Activated naive CD8-positive, alpha-beta T cell treated with anti-CD3 and anti-CD28 coated beads, Interleukin-2, amount 10 ng/mL, durations not matched to agents 7 days and 5 days (primary cell): ENCODE measurements at places on chromosomes 6 and 20. TPM values are rescaled to one million over a fixed set of nuclear protein-coding genes. Genes with fewer than 3 reads are reported as not detected.

Gene OPRL1
- total RNA-seq, result 2.6 TPM

DNA sequence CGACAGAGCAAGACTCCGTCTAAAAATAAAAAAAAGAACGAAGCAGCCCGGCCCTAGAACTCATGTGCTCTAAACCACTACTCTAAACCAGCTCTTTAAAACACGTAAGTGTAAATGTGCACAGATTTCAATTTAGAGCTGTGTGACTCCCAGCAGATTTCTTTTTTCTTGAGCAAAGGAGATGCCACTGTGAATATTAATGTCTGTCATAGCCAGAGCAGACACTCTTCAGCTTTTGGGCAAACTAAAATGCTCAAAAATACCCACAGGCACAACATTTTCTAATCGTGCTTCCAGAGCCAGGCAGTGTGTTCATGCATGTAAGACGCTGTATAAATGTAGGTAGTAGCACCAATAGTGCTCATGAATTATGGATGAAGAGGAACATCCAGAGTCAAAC lies 218.9 kb upstream of the PLCB4 start:
- no peak for DNase-seq

- DNase-seq, result peak; percentile 59
Observed at GRCh38 chr20:38692436-38693411, 31.6 kb upstream of the SLC32A1 start.

Gene LCA5
- total RNA-seq, result 0.26 TPM

Gene BTN3A1
- 154 TPM for total RNA-seq

GRCh38 chr20:3000852-3001523 lies 42.4 kb upstream of the GNRH2 start:
- no peak for DNase-seq

GRCh38 chr6:14453712-14454472 lies 336.3 kb downstream of the CD83 start:
- no peak for DNase-seq

Gene DPPA5
- total RNA-seq, result not detected

Gene TAB2
- total RNA-seq, result 130 TPM

GRCh38 chr6:169591616-169592015 lies 110.2 kb downstream of the WDR27 start:
- DNase-seq, result no peak

Gene EYS
- not detected for total RNA-seq

DNA sequence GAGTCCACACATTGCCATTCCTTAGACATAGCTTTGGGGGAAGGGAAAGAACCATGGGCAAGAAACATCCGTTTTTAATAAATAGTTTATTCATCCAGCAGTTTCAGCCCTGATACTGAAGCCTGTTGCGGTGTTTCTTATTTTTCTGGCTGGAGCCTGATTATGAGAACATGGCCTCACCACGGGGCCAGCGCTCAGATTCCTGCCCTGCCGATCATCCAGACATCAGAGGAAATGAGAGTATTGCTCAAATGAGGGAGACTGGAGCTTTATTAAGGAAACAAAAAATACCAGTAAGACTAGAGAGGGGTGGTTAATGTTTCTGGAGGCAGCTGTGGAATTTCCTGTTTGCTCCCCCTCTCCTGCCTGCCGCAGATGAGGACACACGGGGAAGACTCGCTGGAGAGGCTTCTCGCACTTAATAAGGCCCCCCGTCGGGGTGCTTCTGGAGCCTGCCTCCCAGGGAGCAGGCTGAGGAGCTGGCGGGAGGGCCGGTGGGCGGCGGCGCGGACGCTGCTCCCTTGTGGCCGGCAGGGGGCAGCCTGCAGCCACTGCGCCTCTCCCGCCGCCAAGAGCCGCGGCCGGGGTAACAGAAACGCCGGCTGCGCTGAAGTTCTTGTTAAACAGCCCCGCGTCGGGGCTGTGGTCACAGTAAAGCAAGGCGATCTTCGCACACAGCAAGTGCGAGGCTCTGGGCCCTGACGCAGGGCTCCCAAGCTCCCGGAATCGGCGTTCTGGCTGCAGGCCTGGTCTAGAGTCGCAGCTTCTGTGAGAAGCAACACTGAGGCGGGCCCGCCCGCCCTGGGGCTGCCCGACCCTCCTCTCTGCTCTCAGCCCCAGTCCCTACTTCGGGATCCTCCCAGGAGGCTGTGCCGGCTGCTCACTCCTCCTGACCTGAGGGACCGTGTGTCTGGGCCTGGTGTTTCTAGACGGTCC lies 17.5 kb downstream of the LEMD2 start:
- peak; percentile 81 for DNase-seq

Gene FAM8A1
- 14.2 TPM for total RNA-seq

DNA sequence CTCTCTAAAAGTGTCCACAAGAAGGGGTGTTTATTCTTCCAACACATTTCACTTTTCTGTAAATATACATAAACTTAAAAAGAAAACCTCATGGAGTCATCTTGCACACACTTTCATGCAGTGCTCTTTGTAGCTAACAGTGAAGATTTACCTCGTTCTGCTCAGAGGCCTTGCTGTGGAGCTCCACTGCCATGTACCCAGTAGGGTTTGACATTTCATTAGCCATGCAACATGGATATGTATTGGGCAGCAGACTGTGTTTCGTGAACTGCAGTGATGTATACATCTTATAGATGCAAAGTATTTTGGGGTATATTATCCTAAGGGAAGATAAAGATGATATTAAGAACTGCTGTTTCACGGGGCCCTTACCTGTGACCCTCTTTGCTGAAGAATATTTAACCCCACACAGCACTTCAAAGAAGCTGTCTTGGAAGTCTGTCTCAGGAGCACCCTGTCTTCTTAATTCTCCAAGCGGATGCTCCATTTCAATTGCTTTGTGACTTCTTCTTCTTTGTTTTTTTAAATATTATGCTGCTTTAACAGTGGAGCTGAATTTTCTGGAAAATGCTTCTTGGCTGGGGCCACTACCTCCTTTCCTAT lies 17.9 kb downstream of the IRF4 start:
- DNase-seq, result no peak

Gene TCF21
- total RNA-seq, result not detected

DNA sequence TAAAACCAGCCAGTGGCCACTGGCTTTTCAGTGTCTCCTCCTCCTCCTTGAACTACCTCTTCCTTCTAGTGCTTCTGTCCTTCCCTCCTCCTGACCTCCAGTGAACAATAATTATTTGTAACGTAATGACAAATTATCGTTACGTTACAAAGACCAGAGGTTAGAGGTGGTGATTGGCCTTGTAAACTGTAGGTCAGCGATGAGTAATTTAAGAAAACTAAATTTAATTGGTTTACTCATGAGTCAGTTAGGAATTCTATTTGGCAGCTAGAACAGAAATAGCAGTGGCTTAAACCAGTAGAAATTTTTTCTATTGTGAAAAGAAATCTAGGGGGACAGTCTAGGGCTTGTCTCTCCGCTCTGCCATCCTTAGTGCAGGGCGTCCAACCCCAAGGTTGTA lies 38.8 kb downstream of the PPARD start:
- DNase-seq, result no peak

- DNase-seq, result no peak
Observed at GRCh38 chr6:160260367-160260766, 1.7 kb upstream of the SLC22A2 start.

- DNase-seq, result no peak
Observed at GRCh38 chr6:11298651-11299420, 66.4 kb upstream of the NEDD9 start.

Gene SLC9A8
- total RNA-seq, result 18.8 TPM

Gene RHAG
- total RNA-seq, result not detected

GRCh38 chr6:42727627-42728026 lies 5.2 kb upstream of the PRPH2 start:
- no peak for DNase-seq

GRCh38 chr6:88908598-88909548 lies 54.5 kb downstream of the RNGTT start:
- DNase-seq, result no peak

Gene ASIP
- not detected for total RNA-seq

DNA sequence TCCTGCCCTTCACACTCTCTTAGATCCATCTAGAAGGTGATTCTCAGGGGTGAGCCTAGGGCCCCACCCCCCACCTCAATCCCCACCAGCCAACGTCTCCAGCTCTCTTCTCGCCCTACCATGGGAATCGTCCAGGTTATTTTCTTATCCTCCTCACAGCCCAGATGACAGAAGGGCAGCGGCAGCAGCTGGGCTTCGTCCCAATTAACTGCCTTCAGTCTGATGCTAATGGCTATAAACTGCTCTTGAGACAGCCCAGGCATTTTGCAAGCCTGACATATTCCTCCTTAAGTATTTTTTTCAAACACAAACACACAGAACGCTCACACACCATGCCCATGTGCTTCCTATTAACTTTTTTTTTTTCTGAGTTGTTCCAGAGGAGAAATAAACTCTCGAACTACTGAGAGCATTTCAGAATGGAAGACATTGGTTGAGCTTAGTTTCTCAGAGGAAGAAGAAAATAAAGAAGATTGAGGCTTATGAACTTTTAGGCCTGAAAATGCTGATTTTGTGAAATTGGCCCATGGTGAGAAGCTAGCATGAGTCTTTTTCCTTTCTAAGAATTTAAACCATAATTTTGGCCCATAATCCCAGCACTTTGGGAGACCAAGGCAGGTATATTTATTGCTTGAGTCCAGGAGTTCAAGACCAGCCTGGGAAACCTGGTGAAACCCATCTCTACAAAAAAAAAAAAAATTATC lies 124.6 kb downstream of the EYA2 start:
- DNase-seq, result no peak

Gene RTEL1
- total RNA-seq, result 41.3 TPM

GRCh38 chr6:7468382-7469081 lies 72.9 kb upstream of the DSP start:
- DNase-seq, result no peak

Gene SLC32A1
- total RNA-seq, result not detected

DNA sequence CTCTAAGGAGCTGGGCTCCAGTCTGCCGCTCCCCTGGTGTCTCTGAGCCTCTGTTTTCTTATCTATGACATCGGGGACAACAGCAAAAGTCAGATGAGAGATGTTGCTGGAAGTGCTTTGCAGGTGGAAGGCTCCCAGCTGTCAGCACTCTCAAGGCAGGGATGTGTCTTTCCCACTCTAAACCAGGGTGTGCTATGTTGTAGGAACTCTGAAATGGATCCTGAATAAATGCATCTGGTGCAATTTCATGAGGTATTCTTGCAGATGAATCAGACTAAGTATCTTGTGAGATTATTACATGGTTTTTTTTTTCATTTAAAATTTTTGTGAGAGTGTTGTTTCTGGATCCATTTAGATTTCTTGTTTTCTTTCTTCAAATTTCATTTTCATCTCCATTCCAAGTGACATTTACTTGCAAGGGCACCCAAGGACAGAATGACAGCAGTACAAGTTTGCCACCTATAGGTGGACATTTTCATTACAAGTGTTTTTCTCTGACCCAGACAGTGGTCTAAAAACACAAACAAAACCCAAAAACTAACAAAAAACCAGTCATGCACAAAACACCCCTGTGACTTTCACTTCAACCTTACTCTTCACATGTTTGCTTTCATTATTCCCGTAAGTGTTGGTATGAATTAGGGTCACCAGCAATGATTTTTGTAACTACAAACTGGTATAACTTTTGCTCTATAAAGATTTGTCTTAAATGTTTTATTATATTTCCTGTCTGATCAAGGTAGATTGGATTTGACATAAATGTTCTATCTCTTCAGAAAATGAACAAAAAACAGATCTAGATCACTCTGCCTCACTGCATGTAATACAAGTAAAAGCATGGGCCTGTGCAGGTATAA lies 14.7 kb upstream of the SIM1 start:
- DNase-seq, result no peak

DNA sequence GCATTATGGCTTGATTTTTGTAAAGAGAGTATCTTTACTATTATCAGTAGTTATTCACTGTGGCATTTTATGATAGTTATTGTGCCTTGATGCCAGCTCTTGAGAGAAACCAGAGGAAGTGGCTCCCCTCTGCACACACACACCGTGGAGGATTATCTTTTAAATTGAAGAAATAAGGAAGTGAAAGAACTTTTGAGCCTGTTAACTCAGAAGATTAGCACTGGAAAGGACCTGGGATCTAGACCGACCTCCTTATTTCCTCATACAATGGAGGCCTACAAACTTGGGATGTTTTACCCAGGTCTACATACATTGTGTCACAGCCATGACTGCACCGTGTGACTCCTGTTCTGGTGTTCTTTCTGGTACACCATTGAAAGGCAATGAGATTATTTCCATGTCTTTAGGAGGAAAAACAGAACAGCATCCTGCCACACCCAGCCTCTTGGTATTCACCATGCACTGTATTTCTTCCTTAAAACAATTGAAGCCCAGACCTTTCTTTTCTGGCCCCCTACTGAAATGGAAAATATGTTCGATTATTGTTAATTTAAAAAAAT lies 40.6 kb downstream of the HECA start:
- no peak for DNase-seq

DNA sequence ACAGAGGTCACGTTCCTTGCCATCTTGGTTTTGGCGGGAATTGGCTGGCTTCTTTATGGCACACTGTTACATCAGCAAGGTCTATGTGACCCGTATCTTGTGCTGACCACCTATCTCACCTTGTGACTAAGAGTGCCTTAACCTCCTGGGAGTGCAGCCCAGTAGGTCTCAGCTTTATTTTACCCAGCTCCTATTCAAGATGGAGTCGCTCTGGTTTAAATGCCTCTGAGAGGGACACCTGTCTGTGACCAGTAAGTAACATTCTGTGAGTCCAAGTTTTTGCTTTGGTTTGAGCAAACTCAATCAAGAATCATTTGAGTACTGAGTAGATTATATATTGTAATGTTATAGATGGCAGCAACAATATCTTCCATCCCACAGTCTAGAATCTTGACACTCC lies 85.0 kb downstream of the BMP2 start:
- no peak for DNase-seq

- no peak for DNase-seq
Observed at GRCh38 chr20:14953736-14954135, 616.3 kb upstream of the FLRT3 start.

DNA sequence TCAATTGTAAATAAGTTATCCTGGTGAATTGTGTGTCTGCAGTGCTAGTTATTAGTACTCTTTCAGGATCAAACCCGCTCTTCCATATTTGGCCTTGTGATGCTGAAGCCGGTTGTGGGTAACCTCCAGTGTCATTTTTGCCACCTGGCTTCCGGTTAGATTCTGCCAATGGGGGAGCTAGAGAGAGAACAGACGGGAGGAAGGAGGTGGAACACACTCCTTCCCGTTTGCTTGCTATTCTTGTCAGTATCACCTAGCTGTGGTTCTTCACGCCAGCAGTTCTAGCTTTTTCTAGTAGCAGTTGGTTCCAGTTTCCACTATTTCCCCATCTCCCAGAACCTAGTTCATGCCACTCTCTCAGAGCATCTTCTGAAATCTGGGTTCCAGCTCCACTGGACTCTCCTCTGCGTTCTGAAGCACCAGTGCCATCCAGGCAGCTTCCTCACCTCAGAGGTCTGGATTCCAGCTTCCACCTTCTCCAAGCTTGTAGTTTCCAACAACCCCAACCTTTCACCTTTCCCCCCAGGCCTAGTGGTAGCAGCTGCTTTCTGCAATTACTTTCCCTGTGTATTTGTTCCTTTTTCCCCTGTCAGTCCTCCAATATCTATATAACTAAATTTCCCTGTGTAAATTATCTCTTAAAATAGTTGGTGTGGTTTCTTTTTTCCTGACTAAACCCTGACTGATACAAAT lies 46.9 kb upstream of the LOC128125822 start:
- DNase-seq, result no peak

GRCh38 chr20:57785720-57786119 lies 75.9 kb upstream of the PMEPA1 start:
- no peak for DNase-seq
